ENCODE measurements at places on chromosomes 1 and 21.

- DNase-seq: no peak
Measured at GRCh38 chr1:204967451-204967850, 75.6 kb upstream of the CNTN2 start.

GRCh38 chr1:55828044-55828443 is 612.9 kb upstream of the USP24 start:
- DNase-seq: no peak

GRCh38 chr1:159187647-159188374 is 16.4 kb downstream of the CADM3 start:
- DNase-seq: no peak

GRCh38 chr1:73144311-73144710 is 862.0 kb upstream of the NEGR1 start:
- DNase-seq: no peak

DNA sequence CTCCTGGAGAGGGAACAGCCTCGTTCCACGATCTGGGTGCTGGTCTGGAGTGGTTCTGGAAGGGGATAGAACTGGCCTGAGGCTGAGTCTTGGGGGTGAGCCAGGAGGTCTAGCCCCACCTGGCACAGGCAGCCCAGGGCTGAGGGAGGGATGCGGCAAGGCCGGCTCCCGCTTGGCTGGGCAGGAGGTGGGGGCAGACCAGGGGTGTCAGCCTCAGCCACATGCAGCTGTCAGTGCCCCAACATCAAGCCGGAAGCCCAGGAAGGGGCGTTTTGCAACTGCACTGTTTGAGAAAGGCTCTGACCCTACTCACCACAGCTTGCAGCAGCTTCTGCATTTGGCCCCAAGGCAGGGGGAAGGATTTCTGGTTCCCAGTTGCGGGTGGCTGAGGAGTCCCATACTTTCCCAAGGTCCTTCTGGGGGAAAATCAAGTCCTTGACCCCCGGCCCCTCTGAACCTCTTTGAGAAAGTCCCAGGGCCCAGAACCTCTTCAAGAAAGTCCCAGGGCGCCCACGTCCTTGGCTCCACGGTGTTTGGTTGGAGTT is 2.0 kb downstream of the EFHD2 start:
- DNase-seq: no peak

DNA sequence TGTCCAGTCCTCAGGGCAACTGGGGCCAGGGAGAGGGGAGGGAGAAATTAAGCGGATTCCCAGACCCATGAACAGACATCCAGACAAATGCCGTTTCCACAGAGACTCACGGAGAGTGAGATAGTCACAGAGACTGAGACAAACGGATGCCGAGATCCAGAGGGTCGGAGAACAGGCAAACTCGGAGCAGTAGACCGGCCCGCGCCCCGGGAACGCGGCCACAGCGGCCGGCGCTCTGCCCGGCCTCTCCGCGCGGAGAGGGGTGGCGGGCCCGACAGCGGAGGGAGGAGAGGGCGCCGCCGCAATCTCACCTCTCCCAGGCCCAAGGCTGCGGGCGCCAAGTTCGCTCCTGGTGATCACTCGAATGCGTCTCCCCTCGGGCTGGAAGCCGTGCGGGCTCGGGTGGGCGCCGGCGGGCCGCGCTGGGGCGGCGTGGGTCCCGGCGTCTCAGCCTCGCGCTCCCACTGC is 831 bp upstream of the FOXD2 start:
- peak; percentile 26 for DNase-seq

- peak; percentile 43 for DNase-seq
Measured at GRCh38 chr1:23100074-23100748, 68.4 kb downstream of the LUZP1 start.

DNA sequence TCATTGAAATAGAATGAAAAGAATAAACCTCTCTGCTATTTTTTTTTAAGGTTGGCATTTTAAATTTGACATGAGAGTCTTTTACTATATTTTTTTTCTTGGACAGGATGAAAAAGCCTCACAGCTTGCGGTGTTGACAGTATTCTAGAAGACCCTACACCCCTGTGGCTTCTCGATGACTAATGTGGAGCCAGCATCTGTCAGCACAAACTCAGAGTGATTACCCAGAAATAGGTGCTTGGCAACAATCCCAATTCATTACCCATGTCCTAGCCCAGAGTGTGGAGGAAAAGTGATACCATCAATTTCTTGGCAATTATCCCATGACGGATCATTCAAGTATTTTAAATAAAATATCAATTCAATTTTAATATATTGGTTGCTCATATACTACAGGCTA is 186.8 kb upstream of the MAP1LC3C start:
- no peak for DNase-seq

DNA sequence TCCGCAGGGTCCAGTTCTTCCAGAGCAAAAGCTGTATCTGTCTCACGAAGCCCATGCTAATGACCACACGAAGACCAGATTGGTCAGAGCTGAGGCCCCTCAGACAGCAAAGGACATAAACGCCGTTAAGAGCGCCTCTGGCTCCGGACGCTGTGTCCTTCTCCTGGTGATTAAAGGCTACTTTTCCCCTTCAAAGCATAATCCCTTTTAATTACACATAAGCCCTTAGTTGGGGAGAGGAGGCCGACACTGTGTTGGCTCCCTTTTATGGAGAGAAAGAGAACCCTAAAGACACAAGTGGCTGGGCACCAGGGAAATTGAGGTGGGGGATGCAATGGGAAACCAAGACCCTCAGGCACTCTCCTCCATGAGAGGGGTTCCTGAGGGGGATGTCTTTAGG is at the start of gene ABCA4:
Gene ABCA4, minus strand, starts transcription at position 158 of the 400 bp plus-strand sequence. Its CDS starts 103 bp downstream, at position 55.
- DNase-seq: no peak

DNA sequence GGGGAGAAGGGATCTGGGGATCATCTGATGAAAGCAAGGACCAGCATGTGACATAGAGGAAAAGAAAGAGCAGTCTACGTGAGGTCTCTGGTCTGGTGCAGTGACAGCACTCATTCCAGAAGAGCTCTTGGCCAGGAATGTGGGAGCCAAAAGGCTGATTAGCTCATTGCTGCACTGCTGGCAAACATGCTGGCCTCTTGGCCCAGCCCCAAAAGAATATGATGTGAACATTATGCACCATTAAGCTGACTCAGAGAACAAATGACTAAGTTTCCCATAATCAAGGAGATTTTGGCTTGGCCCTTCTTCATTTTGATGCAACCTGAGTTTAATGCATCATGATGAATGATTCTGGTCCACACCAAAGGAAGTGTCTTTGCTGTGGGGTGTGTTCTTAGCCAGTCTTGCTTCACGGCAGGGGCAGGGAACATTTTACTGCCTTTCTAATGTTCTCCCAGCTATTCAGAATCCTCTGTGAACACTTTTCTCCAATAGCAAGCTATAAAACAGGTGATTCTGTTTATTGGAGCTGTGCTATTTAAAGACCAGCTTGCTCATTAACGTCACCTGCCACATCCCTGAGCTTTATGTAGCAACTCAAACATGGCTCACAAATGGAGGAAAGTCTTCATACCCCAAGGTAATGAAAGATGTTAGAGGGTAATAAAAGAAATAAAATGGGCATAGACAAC is 55.1 kb downstream of the PCBP3 start:
- DNase-seq: peak; percentile 21

GRCh38 chr21:33949516-33950430 is 34.2 kb upstream of the ATP5PO start:
- no peak for DNase-seq

DNA sequence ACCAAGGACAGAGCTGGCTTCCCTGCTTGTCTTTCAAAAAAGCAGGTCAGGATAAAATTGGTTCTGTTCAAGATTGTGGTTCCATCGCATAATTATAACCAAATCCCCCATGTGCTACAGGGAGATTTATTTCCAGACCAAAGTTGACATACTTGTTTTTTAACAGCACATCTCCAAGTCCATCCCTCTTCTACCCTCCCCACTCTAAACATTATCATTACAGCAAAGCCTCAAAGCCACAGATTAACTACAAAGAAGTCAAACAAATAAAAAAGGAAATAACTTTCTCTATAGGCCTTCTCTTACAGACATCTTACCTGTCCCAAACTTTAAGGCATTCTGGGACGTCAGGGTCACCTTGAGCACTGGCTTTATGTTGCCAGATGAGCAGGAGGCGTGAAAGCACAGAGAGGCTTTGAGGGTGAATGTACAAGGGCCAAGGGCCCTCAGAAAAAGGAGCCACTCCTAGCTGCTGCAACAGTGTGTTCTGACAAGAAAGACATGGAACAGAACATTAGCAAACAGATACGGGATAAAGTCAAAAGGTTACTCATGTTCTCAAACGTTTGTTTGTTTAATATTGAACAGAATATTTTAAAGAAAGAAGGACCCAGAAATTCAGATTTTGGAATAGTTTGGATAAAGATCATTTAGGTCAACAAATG is 31.2 kb downstream of the UBR4 start:
- no peak for DNase-seq
